ENCODE measurements at places on chromosomes 4 and X. TPM values are rescaled to one million over a fixed set of nuclear protein-coding genes. Genes with fewer than 3 reads are reported as not detected.

Gene NR0B1
- total RNA-seq: 2.2 TPM

Gene SLC38A5
- total RNA-seq: 0.67 TPM

Gene PRRG1
- total RNA-seq: 23.3 TPM

Gene ACSL4
- total RNA-seq: 91.6 TPM

Gene AFP
- not detected for total RNA-seq

Gene LAMTOR3
- 63.5 TPM for total RNA-seq

Gene AKAP4
- not detected for total RNA-seq

Gene TMEM156
- total RNA-seq: not detected

Gene PDK3
- total RNA-seq: 15.8 TPM

Gene PNPLA4
- 22.5 TPM for total RNA-seq

Gene MTMR8
- total RNA-seq: 1.7 TPM

Gene SFRP2
- not detected for total RNA-seq

Gene CT47B1
- not detected for total RNA-seq

Gene SPARCL1
- total RNA-seq: 4.0 TPM

Gene ATP11C
- total RNA-seq: 16.3 TPM

Gene PAGE4
- not detected for total RNA-seq

Gene STPG2
- total RNA-seq: 0.36 TPM

Gene BMP15
- not detected for total RNA-seq

Gene ANXA10
- 0.36 TPM for total RNA-seq

All from melanocyte of skin (primary cell).